NCI-H187 treated with DMSO at 0.1 percent for 48 hours (cell line): ENCODE measurements at places on chromosomes 3 and 15.

DNA sequence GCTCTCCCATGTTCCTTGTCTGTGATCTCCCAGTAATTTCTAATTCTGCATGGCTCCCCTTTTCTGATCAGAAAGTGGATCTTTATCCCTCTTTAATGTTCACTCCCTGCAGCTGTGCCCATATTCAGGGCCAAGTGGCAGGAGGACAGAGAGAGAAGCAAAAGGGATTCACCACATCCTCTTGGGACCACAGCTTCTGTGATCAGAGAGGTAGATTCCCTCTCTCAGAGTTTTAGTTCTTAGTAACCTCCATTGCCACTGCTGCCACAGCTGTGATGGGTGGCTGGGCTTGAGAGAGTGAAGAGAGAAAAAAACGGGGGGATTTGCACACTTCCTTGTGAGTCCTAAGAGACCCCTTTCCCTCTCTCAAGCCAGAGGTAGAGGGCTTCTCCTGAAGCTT lies 49.2 kb downstream of the GLCE start:
- DNase-seq, result no peak

- DNase-seq, result no peak
Observed at GRCh38 chr15:31272558-31273257, 53.9 kb upstream of the KLF13 start.

DNA sequence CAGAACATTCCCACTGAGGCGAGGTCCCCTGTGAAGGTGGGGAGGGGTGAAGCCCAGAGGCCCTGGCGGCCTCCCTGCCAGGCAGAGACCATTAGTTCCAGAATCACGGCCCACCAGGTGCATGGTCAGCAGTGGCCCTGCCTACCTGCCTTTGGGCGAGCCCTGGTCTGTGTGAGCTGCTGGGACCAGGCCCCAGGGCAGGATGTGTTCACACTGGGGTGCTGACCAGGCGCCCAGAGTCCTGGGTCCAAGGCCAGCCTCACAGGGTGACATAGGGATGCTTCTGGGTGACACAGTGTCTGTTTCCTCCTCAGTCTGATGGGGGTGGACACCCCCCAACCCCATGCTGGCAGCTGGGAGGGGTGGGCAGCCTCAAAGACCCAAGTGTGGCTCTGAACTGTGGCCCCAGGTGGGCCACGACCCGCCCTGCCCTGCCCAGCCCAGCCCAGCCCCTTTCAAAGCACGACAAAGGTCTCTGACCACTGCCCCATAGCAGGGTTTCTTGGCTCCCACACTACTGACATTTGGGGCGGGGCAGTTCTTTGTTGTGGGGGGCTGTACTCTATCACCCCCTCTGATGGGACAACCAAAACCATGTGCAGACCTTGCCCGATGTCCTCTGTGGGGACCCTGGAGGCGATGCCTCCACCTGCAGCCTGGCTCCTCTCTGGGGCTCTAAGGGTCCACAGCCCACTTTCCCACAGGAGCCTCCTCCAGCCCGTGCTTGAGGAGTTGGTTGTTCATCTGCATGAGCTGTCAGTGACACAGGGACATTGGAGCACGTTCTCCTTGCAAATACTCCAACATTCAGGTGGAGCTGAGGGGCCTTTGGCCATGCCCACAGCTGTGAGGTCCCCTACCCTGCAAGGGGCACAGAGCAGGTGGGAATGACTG lies 44.8 kb upstream of the SLC41A3 start:
- no peak for DNase-seq

DNA sequence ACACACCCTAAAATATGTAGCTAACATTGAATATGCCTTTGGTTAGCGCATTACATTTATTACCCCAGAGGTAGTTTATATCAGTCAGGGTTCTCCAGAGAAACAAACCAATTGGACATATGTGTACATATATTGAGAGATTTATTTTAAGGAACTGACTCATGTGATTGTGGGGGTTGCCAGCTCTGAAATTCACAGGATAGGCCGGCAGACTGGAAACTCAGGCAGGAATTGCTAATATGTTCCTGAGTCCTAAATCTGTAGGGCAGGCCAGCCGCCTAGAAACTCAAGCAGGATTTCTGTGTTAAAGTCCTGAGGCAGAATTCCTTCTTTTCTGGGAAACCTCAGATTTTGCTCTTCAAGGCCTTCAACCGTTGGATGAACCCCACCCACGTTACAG lies 189.7 kb downstream of the CDIN1 start:
- DNase-seq, result no peak

DNA sequence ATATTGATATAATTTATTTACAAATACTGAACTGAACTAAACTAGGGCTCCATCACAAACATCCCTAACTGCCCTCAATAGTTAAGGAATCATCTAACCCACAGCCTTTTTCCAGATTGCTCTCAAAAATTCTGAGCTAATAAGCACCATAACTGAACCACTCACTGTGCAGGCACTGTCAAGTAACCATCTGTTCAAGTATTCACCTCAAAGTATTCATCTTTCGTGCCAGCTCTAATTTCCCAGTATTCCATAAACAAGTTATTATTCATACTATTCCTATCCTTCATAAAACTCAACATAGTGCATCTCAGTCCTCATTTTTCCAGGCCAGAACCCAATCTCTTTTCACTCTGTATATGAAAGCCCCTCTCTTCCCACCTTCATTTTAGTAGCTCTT lies 41.1 kb downstream of the THBS1 start:
- DNase-seq, result no peak

DNA sequence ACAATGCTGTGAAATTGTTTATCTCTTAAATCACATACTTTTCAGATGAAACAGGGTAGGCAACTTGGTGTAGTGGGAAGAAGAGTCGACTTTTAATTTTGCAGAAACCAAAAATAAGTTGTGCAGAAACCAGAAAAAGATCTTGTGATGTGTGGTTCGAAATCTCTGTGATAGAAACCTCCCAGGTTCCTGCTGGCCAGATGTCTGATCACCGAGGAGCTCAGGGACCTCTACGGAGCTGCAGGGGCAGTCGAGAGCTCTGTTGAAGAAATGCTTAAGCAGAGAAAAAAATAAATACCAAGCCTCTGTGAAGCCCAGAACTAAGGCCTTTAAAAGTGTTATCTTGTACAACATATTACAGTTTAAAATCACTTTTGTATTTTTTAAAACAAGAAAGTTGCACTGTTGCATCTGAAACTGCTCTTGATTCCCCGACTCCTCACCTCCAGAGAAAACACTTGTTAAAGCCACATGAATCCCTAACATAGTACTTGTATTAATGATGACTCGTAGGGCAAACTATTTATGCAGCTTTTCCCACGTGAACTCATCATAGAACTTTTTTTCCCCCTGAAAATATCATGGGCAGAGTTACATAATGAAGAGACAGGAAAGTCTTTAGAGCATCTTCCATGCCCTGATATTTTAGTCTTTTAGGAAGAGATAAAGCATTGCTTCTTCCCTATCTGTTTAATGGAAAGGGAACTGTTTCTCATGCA lies 51.3 kb downstream of the CCK start:
- no peak for DNase-seq
